ENCODE measurements at places on chromosomes 7 and 10.

DNA sequence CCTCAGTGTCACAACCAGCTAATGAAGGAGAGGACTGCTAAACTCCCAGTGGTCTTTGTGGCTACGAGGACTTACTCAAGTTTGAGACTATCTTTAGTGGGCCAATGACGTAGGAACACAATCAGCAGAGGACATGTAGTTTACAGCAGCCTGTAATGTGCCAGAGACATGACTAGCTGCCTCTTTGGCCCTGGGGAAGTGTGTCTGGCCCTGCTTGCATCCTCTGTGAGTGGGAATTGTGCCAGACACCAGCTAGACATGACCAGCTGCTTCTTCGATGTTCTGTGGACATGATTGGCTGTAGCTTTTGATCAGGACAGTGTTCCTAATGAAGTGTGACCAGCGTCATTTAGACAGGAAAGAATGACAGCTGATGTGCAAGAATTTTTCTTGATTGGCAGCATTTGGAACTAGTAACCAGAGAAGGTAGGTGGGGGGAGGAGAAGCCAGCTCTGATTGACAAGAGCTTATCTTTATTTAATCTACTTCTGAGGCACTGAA is 141.7 kb downstream of the AUTS2 start:
- no peak for DNase-seq

DNA sequence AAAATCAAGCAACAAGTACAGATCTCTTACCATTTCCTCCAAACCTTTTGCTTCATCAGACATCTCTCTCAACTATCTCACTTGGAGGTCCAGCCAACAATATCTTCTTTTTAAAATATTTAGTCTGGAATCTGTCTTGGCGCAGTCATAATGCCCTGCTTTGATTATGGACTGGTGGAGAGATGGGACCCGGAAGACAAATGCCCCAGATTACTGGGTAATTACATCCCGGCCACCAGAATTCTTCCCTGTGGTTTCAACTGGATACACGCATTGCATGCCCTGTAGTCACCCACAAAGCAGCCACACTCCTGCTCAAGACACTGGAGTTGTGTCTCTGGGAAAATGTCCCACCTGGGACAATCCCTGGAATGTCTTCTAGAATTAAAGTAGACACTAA is 65.5 kb downstream of the BPGM start:
- no peak for DNase-seq

GRCh38 chr7:7944619-7945282 is 23.8 kb upstream of the GLCCI1 start:
- peak; percentile 38 for DNase-seq

GRCh38 chr7:22574754-22575520 is 74.9 kb upstream of the STEAP1B start:
- DNase-seq: no peak

DNA sequence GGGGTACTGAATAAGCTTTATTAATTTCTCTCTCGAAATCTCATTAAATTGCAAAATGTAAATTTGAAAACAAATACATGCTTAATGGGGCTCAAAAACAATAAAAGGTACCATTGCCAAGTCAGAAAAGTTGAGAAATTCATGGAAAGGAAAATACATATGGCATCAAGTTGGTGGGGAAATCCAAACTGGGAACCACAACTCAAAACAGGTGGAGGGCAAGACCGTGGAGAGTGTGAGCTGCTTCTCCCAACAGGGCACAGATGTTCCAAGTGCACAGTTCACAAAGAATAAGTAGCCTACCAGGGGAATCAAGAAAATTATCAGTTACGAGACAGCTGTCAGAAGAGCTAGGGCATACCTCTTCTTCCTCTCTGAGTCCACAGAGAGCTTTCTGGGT is 26.6 kb downstream of the MKX start:
- no peak for DNase-seq

GRCh38 chr10:61142987-61143386 is 199.0 kb upstream of the RHOBTB1 start:
- no peak for DNase-seq

DNA sequence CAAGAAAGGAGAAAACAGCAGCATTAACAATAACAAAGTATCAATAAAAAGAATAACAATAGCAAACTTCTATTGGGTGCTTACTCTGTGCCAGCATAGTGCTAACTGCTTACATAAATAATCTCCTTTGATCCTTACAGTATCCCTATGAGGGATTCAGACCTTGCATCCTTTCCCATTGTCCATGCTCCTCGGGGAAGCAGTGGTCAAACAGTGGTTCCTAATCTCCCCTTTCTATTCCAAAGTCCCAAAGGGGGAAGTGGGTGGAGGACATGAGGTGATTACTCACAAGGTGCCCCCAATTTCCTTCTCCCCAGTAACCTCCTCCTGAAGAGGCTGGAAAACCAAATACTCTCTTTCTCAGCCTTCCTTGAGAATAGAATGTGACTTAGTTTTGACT is 22.0 kb upstream of the MSMB start:
- DNase-seq: no peak

DNA sequence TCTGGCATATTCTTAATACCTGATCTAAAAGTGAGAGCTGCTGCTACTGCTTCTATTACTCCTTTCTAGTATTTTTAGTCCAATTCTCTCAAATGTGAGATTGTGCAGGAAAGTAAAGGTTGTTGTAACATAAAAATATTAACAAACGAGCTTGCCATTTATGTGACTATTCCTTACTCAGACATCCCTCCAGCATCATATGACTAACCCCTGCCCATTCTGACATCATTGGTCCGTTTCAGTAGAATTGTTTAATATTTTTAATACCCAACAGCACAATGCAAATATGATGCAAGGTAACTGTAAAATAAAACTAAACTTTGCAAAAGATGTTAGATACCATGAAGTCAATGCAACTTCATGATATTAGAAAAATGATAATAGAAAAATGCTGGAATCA is 83.6 kb downstream of the CFAP58 start:
- DNase-seq: no peak

DNA sequence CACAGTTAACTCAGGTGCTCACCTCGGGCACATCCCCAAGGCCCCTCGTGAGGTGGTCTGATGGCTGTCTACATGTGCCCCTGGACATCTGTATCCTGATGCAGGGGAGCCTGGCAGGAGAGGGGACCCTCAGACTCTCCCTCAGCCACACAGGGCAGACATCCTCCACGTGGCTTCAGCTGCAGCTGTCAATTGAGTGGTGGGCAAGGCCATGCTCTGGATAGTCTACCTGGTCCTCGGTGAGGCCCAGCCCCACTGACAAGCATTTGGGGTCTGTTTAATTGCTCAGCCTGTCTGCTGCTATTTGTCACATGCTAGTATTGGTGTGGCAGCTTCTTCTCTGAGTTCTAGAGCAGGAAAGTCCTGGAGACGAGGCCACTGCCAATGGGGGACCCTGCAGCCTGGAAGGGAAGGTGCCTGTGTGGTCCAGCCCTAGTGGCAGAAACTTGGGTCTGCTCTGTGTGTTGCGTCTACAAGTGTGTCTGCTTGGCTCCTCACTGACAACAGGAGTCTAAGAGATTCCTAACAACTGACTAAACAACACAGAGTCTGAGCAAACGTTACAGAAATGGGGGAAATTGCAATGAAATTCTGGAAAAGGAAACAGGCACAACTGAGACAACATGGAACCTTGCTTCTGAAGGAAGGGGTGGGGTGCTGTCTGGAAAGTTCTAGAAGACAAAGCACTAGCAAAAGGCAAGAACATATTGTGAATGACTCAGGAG is 59.3 kb upstream of the IGFBP3 start:
- no peak for DNase-seq

All from mucosa of descending colon (tissue), 3 donors.